ENCODE measurements at places on chromosomes 12 and 14.

DNA sequence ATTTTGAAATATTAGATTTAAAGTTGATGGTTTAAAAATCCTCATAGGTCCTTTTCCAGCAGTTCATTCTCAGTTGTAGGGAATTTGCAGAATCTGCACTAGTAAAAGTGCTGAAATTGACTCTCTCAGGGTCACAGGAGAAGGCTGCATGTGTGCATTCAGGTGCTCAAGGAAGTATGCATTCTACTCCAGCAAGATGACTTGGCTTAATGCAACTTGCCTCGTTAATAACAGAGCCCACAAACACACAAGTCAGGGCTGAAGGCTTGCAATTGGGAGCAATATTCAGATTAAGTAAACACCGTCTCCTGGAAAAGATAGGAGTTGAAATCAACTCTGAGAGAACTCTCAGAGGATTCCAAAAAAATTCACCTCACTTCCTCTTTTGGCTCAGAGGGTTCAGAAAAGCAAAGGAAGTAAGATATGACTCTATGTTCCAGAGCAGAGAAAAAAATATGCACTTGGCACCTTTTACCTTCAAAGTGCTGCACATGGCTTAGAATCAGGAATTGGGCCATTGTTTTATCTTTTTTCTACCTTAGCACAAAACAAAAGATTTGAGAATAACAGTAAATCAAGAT, 406.3 kb upstream of the DCN start:
- DNase-seq, result no peak

- no peak for DNase-seq
Measured at GRCh38 chr14:20458031-20458789, 3.0 kb downstream of the PIP4P1 start.

- DNase-seq, result peak; percentile 72
Measured at GRCh38 chr12:12334367-12335040, 15.5 kb downstream of the MANSC1 start.

DNA sequence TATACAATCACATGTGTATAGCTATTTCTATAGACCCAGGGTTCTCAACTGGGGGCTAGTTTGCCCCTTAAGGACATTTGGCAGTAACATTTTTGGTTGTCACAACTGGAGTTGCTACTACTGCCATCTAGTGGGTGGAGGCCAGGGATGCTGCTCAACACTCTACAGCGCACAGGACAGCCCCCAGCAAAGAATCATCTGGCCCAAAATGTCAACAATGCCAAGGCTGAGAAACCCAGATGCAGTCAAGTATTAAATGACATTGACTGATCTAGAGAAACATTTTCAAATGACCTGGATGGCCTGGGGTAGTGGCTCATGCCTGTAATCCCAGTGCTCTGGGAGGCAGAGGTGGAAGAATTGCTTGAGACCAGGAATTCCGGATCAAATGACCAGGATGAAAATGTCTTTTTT, 5.8 kb downstream of the WSB2 start:
- peak; percentile 78 for DNase-seq

DNA sequence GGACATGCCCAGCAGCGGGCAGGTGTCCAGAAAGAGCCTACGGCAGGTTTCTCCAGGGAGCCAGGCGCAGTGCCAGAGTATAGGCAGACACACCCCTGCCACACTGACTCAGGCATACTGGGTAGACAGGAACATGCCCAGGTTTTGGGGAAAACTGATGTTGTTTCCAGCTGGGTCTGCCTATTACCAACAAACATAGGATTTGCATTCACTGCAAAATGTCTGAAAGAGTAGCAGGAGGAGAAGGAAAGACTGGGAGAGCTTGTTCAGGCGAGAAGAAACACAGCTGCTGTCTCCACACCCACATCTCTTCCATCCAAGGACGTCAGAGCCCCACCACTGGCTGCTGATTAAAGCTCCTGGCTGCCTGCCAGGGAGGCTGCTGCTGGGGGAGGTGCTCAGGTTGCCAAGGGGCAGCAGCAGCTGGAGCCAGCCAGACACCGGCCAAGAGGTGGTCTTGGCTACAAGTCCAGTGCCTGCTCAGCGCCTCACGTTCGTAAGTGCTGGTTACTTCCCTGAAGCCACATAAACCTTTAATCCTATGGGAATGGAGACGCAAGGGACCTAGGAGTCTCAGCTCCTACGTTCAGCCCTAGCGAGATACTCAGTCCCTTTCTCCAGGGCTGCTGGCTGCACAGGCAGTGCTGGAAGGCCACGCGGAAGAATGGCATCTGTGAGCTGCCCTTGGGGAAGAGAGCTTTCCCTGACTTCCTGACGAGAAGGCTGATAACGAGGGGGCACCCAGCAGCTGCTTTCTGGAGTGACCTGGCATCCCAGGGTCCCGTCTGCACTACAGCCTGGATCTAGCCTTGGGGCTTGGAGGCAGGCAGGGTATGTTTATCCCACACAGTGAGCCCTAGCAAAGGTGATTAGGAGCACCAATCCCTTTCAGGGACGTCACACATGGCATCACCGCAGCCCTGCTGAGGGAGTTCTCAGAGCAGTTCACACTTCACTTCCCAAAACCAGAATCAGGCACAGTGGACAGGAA, 58.1 kb downstream of the PLEKHG3 start:
- DNase-seq, result peak; percentile 42

DNA sequence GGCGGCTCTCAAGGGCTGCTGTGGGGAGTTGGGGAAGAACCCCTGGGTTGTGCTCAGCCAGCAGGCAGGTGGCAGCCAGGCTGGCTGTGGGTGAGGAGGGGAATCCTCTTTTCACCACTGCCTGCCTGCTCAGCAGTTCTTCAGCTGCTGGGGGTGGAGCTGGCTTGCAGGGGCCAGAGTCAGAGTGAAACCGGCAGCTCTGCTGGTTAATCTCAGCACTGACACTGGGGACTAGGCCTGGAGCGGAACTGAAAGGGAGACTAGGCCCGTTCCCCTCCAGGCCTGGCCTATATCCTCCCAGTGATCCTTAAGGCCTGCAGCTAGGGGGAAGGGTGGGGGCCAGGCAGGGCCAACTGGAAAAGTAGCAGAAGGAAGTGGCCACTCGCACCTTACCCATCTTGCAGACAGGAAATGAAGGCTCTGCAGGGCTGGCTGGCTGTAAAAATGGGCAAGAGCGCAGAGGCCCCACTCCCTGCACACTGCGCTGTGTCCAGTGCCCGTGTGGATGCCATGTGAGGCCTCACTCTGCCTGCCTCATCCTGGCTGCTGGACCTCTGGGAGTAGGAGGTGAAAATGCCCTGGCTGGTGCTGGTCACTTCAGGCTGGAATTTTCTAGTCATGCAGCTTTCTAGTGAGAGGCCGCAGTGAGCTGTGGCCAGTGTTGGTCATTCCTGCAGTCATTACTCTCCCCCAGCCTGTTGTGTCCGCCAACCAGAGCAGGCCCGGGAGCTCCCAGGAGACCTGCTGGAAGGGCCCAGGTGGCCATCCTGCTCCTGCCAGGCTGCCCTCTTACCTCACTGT, 39.4 kb downstream of the SH2B3 start:
- DNase-seq, result peak; percentile 86

GRCh38 chr14:75450381-75451276, 22.8 kb downstream of the JDP2 start:
- no peak for DNase-seq

DNA sequence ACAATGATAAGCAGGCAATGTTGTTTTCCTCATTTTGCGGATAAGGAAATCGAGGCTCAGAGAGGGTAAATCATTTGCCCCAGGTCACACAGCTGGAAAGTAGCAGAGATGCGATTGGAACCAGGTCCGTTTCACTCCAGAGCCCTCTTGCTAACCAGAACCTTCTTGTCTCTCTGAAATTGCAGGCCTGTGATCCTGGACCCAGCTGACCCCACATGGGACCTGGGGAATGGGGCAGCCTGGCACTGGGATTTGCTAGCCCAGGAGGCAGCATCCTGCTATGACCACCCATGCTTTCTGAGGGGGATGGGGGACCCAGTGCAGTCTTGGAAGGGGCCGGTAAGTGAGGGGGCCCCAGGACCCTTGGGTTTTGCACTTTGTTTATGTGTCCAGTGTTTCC, 9.5 kb downstream of the OAS3 start:
- no peak for DNase-seq

- DNase-seq, result no peak
Measured at GRCh38 chr12:94057262-94058151, 90.9 kb upstream of the PLXNC1 start.
